ENCODE measurements at places on chromosomes 4 and X. TPM values are rescaled to one million over a fixed set of nuclear protein-coding genes. Genes with fewer than 3 reads are reported as not detected.

Gene PABPC5
- not detected for total RNA-seq

Gene MAGEA3
- not detected for total RNA-seq

Gene IL2RG
- not detected for total RNA-seq

Gene RPS3A
- total RNA-seq: 1,463 TPM

Gene ATRX
- total RNA-seq: 68.3 TPM

DNA sequence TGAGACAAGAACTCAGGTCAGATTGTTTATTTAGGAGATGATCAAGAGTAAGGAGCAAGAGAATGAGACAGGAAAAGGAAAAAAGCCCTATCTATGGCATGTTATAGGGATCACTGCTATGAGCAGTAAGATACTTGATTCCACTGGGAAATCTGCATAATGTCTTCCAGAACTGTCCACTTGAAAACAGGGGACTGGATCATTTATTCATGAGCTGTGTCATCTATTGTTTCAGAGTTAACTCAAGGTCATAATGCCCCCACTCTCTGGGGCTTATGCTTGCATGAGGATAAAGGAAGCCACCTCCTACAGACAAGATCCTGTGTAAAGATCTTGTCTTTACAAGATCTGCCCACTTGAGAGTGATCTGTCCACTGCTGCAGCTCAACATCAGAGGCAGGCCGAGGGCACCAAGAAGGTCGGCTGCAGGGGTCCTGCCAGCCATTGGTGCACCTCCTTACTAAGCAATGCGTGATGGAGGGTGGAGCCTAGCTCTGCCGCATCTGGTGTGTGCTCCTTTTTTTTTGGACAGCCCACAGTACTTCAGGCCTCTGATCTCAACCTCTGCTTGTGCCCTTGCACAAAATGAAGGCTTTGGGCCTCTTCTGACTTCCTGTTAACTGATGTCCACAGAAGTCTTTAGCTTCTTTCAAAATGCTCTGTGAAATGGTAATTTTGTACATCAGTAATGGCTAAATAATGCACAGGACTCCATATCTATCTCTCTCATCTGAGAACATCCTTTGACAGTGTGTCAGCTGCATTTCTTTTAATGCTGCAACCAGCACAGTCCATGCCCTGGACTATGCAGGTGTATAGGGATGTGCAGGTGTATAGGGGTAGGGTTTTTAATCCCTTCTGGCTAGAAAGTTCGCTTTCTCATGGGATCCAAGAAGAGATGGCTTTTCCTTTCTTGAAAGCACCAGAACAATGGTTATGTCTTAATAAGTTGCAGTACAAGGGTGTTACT, 95.9 kb upstream of the TRPC3 start:
- no peak for DNase-seq

- peak; percentile 85 for DNase-seq
Measured at GRCh38 chr4:101981756-101982155, 191.2 kb downstream of the BANK1 start.

DNA sequence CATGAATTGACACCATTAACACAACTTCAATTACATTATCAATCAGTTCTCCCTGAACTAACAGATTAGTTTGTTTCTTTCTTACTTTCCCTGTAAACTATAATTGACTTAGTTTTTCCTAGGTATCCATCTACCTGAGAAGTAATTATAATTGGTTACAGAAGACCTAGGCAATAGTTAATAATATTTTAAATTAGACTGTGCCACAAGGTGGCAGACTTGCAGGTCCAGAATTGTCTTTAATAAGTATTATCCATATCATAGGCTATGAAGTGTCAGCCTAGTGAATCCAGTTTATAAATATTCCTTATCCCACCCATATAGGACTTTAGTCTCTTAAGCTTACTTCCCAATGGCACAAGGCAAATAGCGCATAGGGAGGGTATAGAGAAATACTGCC, 48.9 kb upstream of the FAM47B start:
- DNase-seq: no peak

DNA sequence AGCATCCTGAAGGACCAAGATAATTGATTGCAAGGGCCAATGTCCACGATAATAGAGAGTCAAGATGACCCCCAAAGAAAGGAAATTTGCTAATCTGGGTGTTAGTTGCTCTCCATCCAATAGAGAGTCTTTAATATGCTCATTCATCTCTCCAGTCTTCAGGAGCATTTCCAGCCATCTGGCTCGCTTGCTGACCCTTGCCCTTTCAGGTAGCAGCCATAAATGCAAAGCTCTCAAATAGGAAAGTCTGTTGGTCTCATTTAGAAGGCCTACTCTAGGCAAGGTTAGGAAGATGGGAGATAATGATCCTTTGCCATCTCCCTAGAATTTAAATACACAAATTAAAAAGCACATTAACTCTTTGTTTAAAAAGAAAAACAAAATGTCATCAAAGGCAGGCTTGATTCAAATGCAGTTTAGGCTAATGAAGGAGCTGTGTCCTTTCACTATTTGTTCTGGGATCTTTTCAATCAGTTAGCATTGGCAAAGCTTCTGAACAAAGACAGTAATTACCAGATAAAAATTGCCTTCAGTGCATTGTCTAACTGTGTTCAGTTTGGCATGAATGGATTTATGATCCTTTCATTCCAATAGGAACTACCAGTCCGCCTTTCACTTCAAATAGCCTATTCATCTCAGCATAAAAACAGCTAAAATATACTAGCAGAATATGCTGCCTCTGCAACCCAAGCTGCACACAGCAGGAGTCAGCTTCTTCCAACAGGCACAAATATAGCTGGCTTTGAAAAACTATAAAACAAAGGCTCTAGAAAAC, 49.6 kb upstream of the ATXN3L start:
- no peak for DNase-seq
